Activated naive CD4-positive, alpha-beta T cell treated with anti-CD3 and anti-CD28 coated beads, Interleukin-2, amount 10 ng/mL, durations not matched to agents 7 days and 5 days (primary cell): ENCODE measurements at places on chromosomes 11 and 22.

DNA sequence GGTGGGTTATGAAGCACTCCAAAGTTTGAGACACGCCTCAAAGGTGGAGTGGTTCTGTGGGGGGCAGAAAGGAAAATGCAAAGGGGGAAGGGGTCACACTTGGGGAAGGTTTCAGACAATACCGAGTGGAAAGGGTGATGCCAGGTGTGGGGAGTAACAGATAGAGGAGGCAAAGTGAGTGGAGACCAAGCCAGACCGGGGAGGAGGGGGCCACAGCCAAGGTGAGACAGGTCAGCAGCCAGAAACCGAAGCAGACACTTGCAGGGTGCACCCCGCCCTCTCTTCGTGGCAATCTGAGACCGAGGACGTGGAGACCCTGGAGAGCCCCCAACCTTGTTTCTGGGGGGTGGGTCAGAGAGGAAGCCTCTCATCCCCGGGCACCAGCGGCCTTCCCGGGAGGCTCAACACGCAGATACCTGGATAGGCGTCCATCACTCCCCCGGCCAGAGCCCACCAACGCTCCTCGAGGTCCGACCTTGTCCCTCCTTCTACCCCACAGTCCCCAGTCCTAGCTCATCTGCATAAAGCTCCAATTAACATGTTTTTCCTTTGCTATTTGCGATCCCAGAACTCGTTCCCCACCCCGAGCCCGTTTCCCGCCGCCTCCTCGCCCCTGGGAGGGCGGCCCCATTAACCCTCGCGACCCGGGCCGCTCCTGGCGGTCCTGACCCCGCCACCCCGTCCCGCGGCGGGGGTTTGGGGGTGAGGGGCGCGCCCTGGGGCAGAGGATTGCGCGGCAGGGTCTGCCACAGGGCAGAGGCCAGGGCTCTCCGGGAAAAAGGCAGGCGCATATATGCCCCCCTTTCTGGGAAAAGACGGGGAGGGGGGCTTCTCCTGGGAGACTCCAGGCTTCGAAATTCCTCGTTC, 21.8 kb downstream of the RTN4RL2 start:
- DNase-seq, result no peak

GRCh38 chr11:128342511-128343134, 244.7 kb downstream of the ETS1 start:
- peak; percentile 75 for DNase-seq

GRCh38 chr11:35138943-35139721, at the start of gene CD44:
TSS of gene CD44 (plus strand) at chr11:35139171. CDS start at chr11:35139304, 133 bp downstream.
- DNase-seq, result peak; percentile 81

DNA sequence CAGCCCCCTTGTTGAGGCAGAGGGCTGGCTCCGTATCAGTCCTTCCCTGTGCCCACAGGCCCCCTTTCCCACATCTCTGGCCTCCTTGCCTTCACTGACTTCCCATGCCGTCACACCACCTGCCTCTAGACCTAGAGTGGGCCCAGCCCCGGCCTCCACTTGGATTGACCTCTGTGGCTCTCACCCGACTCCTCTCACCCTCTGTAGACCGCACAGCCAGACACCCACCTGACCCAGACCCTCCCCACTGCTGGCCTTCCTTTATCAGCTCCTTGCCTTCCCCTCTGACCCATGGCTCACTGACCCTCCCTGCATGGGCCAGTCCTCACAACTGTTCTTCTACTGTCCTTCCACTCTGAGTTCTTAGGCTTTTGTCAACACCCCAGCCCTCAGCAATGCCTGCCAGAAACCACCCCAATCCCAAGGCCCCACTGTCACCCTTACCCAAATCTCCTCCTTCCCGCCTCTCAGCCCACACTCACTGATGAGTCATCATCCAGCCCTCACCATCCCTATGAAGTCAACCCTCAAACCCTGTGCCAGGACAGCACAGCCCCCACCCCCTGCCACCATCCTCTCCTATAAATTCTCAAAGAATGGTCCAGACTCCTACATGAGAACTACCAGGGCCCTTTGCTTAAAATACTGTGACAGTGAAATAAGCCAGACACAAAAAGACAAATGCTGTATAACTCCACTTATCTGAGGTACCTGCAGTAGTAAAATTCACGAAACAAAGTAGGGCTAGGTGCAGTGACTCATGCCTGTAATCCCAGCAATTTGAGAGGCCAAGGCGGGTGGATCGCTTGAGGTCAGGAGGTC, 53.4 kb downstream of the SCGB1A1 start:
- no peak for DNase-seq

GRCh38 chr11:88326099-88326498, 11.4 kb downstream of the CTSC start:
- DNase-seq, result no peak

- DNase-seq, result no peak
These were observed 19.0 kb downstream of the MYO18B start for GRCh38 chr22:25760848-25761595.

DNA sequence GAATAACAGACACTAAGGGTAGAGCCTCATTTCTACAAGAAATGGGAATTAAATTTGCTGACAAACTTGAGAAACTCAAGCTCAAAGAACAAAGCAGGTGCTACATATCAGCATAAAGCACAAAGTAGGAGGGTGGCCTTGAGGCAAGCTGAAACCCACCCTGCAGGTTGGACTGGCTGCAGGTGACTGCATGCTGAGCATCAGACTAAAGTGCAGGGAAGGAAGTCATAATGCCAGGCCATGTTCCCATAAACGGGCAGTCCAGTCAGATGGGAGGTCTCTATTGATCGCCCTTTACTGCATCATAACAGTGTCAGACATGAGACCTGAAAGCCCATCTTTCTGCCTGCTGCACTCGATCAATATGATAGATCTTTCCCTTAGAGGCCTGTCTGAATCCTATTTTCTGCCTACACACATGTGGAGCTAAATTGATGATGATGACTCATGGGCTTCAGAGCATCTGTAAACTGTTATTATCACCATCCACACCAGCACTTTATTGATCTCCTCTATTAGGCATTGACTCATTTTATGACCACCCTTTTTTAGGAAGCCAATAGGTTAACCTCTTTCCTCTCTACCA, 224.5 kb upstream of the DDI1 start:
- DNase-seq, result no peak

- DNase-seq, result peak; percentile 95
These were observed 2.7 kb upstream of the CDC42BPG start for GRCh38 chr11:64846998-64847666.

GRCh38 chr11:65085446-65085845, 1.4 kb downstream of the ZFPL1 start:
- DNase-seq, result no peak

- DNase-seq, result no peak
These were observed 409.5 kb downstream of the NXPE2 start for GRCh38 chr11:115087791-115088190.

- DNase-seq, result no peak
These were observed 22.0 kb downstream of the SPTBN2 start for GRCh38 chr11:66706989-66707388.

DNA sequence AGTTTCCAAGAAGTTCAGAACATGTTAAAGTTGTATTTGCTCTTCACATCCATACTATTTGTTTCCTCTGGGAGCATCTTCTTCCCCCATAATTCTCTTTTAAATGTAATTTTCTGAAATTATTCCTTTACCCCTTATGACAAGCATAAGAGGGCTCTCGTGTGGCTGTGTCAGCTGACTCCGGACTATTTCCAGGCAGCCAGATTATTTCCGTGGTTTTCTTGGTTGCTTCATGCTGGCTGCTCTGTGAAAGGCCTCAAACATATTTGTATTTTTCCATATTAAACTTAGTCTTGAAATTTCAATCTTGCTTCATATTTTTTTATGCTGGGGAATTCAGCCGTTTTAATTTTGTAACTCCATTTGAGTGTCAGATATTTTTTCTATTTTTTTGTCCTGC, 2.8 kb upstream of the MMP1 start:
- DNase-seq, result no peak

GRCh38 chr11:95304777-95305176, 73.8 kb upstream of the SESN3 start:
- DNase-seq, result no peak
